ENCODE measurements at places on chromosomes 4 and X. TPM values are rescaled to one million over a fixed set of nuclear protein-coding genes. Genes with fewer than 3 reads are reported as not detected.

USP17L18 gene
- total RNA-seq = not detected

SLC9B1 gene
- 1.4 TPM for total RNA-seq

TGIF2LX gene
- not detected for total RNA-seq

GRCh38 chr4:54090804-54091623, 8.9 kb upstream of the GSX2 start:
- H3K36me3 ChIP-seq = no peaks in the 10 kb centered on the region
- peak overlapping the region; percentile 43 for H3K27ac ChIP-seq
- peak overlapping the region; percentile 72 for H3K4me3 ChIP-seq
- peak; percentile 83 for DNase-seq
- H3K27me3 ChIP-seq = no peaks in the 10 kb centered on the region
- H3K4me1 ChIP-seq = peaks cover 63% of the 10 kb centered on the region

DNA sequence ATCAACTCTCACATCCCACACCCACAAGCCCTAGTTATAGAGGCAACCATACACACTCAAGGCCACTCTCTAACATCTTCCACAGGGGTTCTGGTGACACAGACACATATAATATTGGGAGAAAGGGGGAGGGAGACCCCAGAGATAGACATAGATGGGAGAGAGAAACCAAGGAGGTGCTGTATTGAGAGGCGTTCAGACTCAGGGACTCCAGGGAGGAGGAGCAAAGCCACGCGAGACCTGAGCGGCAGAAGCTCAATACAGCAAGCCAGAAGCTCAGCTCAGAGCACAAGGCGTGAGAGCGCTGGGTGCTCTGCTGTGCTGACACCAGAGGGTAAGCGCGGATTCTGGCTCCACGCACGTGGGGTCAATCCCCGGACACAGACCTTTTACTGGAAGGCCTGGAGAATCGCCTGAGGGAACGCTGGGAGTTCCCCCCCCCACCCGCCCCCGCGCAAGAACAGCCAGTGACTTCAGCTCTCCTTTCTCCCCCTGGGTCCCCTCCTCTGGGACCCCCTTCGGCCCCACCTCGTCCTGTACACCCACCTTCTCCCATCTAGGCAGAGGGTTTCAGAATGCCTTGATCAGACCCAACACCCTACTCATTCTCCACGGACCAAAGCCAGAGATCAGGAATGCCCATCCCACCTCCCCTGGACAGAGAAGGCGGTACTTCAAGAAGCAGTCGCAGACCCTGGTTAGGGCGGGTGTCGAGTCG, 8.7 kb downstream of the MSX1 start:
- H3K4me3 ChIP-seq = no peak overlapping the region
- H3K4me1 ChIP-seq = no peaks in the 10 kb centered on the region
- no peak for DNase-seq
- no peaks in the 10 kb centered on the region for H3K27me3 ChIP-seq
- no peaks in the 10 kb centered on the region for H3K36me3 ChIP-seq
- no peak overlapping the region for H3K27ac ChIP-seq

EIF1AX gene
- total RNA-seq = 32.8 TPM

- no peak overlapping the region for H3K4me3 ChIP-seq
- no peaks in the 10 kb centered on the region for H3K27me3 ChIP-seq
Observed at GRCh38 chr4:93693141-93693540, 135.4 kb upstream of the ATOH1 start.

DNA sequence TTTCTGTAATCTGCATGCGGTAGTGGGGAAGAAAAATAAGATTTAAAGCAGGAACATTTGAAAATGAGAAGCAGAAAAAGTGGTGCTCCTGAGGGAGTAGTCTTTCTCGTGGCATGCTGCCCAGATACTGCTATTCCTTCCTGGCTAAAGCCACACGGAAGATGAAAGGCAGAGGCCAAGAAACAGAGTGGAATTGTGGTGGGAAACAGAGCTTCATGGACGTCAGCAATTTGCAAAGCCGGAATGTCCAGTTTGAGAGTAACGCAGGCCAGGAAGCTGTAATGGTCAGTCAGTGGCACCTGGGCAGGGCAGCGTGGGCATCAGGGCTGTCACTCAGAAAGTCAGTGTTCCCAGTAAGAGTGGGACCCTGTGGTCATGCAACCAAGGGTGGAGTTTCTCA, 63.7 kb upstream of the FMR1 start:
- no peaks in the 10 kb centered on the region for H3K4me1 ChIP-seq
- no peak overlapping the region for H3K27ac ChIP-seq
- no peak for DNase-seq
- H3K4me3 ChIP-seq = no peak overlapping the region
- no peaks in the 10 kb centered on the region for H3K27me3 ChIP-seq

NDST3 gene
- not detected for total RNA-seq

DNA sequence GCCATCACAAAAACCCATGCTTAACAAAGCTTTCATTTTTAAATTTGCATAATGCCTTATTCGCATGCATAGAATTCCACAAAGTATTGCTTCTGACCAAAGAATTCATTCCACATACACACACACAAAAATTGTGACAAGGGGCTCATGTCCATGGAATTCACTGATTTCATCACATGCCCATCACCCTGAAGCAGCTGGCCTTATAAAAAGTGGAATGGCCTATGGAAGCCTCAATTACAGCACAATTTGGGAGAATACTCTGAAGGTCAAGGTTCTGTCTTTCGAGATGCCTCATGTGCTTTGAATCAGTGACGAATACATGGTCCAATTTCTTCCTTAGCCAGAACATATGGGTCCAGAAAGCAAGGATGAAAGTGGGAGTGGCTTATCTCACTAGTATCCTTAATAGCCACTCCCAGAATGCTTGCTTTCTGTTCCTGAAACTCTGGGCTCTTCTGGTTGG, 165.7 kb downstream of the KDR start:
- H3K4me3 ChIP-seq = no peak overlapping the region
- no peak for DNase-seq
- H3K36me3 ChIP-seq = no peaks in the 10 kb centered on the region
- H3K4me1 ChIP-seq = no peaks in the 10 kb centered on the region

GRCh38 chr4:140094438-140095420, 59.3 kb downstream of the MAML3 start:
- H3K27me3 ChIP-seq = no peaks in the 10 kb centered on the region
- H3K27ac ChIP-seq = peak overlapping the region; percentile 94
- H3K36me3 ChIP-seq = no peaks in the 10 kb centered on the region
- peaks cover 59% of the 10 kb centered on the region for H3K4me1 ChIP-seq

DNA sequence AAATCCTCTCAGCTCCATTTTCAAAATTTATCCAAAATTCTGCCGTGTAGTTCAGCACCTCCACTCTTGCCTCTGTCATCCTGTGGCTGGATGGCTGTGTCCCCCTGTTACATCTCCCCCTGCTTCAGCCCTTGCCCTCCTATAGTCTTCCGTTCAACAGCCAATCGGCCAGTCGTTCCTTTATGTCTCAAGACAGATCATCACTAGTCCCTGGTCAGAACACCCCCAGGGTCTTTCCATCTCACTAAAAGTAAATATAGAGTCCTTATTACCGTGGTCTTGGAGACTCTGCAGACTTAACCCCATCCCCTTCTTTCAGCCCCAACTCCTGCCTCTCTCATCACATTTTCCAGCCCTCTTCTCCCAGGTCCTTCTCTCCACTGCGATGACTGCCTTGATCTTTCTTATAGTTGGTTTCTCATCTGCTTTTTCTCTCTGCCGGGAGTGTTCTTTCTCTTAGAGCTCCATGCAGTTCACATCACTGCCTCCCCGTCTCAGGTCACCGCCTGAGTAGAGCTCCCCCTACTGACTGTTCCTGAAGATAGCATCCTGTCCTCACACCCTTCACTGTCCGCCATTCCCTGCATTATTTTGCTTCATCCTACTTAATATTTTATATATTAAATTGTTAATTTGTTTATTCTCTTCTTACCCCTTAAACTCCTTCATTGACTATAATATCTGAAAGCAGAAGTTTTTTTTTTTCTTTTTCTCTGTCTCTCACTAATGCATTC, 736.9 kb upstream of the MAGEB2 start:
- H3K27me3 ChIP-seq = no peaks in the 10 kb centered on the region
- peak; percentile 68 for DNase-seq
- H3K27ac ChIP-seq = no peak overlapping the region
- H3K4me1 ChIP-seq = no peaks in the 10 kb centered on the region
- no peak overlapping the region for H3K4me3 ChIP-seq

DNA sequence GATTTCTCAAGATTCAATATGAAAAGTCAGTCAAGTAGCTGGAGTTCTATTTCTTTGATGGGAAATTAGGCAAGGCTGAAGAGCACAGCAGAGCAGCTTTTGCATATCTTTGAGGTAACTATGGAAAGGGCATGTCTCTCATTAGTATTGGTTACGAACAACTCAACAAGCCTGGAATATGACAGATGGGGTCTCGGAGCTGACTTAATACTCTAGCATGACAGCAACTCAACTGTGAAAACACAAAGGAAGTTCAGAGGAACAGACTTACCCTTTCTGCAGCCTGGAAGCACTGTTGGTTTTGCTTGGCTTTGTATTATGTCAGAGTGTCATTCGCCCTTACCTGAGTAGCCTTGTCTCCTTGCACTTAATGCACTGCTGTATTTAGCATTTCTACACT, 79.9 kb upstream of the AADAT start:
- H3K27me3 ChIP-seq = no peaks in the 10 kb centered on the region
- no peaks in the 10 kb centered on the region for H3K36me3 ChIP-seq
- no peak overlapping the region for H3K4me3 ChIP-seq
- no peak overlapping the region for H3K27ac ChIP-seq
- DNase-seq = no peak
- no peaks in the 10 kb centered on the region for H3K4me1 ChIP-seq

ART3 gene
- not detected for total RNA-seq

DNA sequence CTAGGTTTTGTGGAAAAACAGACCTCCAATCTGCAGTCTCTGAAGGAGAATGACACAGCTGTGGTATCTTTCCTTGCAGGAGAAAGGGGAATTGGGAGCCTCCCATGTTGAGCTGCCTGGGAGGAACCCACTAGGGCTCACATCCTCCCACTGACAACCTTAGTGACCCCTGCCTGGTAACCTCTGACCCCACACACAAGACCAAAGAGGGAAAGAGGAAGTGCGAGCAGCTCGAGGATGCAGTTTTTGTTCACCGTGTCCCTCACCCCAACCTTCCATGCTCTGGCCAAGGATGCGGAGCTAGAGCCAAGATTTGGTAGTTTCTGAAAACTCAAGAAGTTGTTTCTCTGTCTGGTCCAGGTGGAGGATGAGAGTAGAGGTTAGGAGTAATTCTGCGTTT, 5.4 kb upstream of the ZXDA start:
- H3K27me3 ChIP-seq = no peaks in the 10 kb centered on the region
- no peak overlapping the region for H3K27ac ChIP-seq
- no peak overlapping the region for H3K4me3 ChIP-seq
- no peaks in the 10 kb centered on the region for H3K36me3 ChIP-seq
- no peak for DNase-seq

FMR1NB gene
- not detected for total RNA-seq

GRCh38 chr4:39976945-39977488, 694 bp downstream of the PDS5A start:
- peaks cover 28% of the 10 kb centered on the region for H3K4me1 ChIP-seq
- peak overlapping the region; percentile 89 for H3K27ac ChIP-seq
- peak overlapping the region; percentile 97 for H3K4me3 ChIP-seq
- no peaks in the 10 kb centered on the region for H3K27me3 ChIP-seq

SLC38A5 gene
- total RNA-seq = not detected

DNA sequence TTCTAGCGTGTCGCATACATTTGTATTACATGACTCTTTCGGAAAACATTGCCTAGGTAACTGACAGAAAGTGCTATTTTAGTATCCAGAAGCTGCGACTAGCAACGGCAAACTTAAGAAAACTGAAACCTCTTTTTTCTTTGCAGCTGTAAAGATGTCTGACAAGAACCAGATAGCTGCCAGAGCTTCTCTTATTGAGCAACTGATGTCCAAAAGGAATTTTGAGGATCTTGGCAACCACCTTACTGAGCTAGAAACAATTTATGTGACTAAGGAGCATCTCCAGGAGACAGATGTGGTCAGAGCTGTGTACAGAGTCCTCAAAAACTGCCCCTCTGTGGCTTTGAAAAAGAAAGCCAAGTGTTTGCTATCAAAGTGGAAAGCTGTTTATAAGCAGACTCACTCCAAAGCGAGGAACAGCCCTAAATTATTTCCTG, 9.4 kb downstream of the TCEANC start:
- no peak overlapping the region for H3K27ac ChIP-seq
- no peak overlapping the region for H3K4me3 ChIP-seq
- H3K27me3 ChIP-seq = no peaks in the 10 kb centered on the region
- peaks cover 19% of the 10 kb centered on the region for H3K36me3 ChIP-seq
- H3K4me1 ChIP-seq = peaks cover 23% of the 10 kb centered on the region

GRCh38 chr4:147094238-147094637, 148.6 kb upstream of the TTC29 start:
- no peaks in the 10 kb centered on the region for H3K27me3 ChIP-seq
- H3K4me3 ChIP-seq = no peak overlapping the region
- no peak overlapping the region for H3K27ac ChIP-seq
- H3K4me1 ChIP-seq = no peaks in the 10 kb centered on the region
- DNase-seq = no peak

GRCh38 chrX:18573556-18573955, 98.4 kb downstream of the RS1 start:
- H3K36me3 ChIP-seq = no peaks in the 10 kb centered on the region
- H3K27ac ChIP-seq = no peak overlapping the region
- no peaks in the 10 kb centered on the region for H3K4me1 ChIP-seq
- no peak overlapping the region for H3K4me3 ChIP-seq
- no peak for DNase-seq
- H3K27me3 ChIP-seq = no peaks in the 10 kb centered on the region

GRCh38 chrX:17779434-17779833, 42.1 kb downstream of the SCML1 start:
- H3K4me3 ChIP-seq = no peak overlapping the region
- H3K27me3 ChIP-seq = no peaks in the 10 kb centered on the region
- no peaks in the 10 kb centered on the region for H3K36me3 ChIP-seq

GRCh38 chrX:12610079-12610478, 181.1 kb upstream of the PRPS2 start:
- H3K4me1 ChIP-seq = no peaks in the 10 kb centered on the region
- no peak for DNase-seq
- no peak overlapping the region for H3K4me3 ChIP-seq

HTATSF1 gene
- total RNA-seq = 48.1 TPM

- no peak for DNase-seq
- no peak overlapping the region for H3K27ac ChIP-seq
- H3K36me3 ChIP-seq = no peaks in the 10 kb centered on the region
- no peak overlapping the region for H3K4me3 ChIP-seq
Observed at GRCh38 chr4:48334900-48335384, 6.4 kb upstream of the SLAIN2 start.
